LHCN-M2 (cell line): ENCODE measurements at places on chromosomes 6 and 20.

- DNase-seq, result no peak
Observed at GRCh38 chr6:45690846-45691245, 313.1 kb upstream of the SUPT3H start.

- no peak for DNase-seq
Observed at GRCh38 chr20:36587388-36588070, 14.1 kb downstream of the TGIF2 start.

- no peak for DNase-seq
Observed at GRCh38 chr6:34888514-34888856, 570 bp upstream of the ANKS1A start.

DNA sequence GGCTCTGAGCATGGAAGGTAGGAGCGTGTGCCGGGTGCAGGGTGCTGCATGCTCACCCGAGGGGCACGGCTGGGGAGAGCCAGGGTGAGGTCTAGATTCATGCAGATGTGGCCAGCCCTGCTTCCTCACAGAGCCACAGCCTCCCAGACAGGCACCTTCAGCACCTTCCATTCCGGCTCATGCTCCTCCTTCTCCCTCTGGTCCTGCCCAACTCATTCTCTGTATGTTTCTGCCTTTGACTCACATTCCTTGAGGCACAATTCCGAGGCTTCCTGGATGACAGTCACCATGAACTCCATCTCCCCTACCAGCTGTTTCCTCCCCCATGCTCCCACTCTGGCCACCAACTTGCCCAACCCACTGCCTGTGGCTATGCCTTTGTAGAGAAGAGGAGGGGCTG, 35.4 kb downstream of the DACT2 start:
- no peak for DNase-seq

DNA sequence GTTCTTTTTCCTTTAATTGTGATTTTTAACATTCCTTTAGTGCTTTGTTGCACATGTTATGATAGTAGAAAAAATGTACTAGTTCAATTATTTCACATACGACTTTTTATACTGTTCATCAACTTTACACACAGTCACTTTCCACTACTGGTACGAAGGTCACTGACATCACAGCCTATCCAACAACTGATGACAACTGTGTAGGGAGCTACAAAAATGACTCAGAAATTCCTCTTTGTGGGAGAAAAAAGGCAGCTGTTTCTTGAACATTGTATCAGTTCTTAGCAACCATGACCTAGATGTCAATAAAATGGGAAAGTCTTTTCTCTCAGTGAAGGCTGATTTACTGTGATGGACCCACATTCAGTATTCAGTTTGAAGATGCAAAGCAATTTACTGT, 7.0 kb upstream of the ID4 start:
- peak; percentile 67 for DNase-seq
